Stimulated activated CD4-positive, alpha-beta T cell treated with anti-CD3 and anti-CD28 coated beads, TNF-alpha, amount 100 ng/mL, for 1 hour (primary cell): ENCODE measurements at places on chromosomes 3 and 15.

GRCh38 chr3:72290859-72291638 is 506.1 kb upstream of the PROK2 start:
- DNase-seq: no peak

GRCh38 chr15:99139276-99139675 is 34.4 kb downstream of the SYNM start:
- DNase-seq: no peak

DNA sequence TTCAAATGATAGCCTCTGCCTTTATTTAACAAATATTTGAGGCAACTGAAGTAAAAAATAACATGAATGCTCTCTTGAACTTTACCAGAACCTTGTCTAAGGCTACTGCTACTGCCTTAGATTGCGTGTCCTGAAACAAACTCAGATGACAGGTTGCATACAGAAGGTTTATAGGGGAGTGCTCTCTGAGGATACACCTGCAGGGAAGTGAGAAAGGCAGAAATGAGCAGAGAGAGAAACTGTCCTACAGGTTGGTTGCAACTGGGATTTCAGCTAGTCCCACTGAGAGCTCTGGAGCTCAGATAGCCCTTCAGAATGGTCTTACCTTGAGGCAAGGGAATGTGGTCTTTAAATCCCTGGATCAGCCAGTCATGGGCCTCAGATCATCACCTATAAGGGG is 165.5 kb downstream of the IL5RA start:
- no peak for DNase-seq

DNA sequence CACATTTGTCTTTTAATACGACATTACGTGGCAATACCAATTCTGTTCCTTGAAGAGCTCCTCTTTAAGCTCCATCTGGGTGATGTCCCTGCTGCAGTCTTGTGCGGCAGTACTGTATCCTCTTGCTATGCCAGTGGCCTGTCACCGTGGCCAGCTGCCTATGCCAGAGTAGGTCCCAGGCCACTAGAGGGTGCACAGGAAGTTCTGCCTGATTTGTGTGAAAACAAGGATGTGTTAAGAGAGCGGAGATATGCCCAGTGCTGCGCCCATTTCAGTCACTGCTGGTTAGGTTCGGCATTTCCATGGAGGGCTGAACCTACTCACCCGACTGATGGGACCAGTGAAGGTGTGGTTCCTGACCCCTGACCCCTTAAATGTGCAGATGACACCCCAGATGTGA is 25.2 kb downstream of the NIPA1 start:
- DNase-seq: no peak

GRCh38 chr3:54087581-54088410 is 34.6 kb upstream of the CACNA2D3 start:
- DNase-seq: no peak

DNA sequence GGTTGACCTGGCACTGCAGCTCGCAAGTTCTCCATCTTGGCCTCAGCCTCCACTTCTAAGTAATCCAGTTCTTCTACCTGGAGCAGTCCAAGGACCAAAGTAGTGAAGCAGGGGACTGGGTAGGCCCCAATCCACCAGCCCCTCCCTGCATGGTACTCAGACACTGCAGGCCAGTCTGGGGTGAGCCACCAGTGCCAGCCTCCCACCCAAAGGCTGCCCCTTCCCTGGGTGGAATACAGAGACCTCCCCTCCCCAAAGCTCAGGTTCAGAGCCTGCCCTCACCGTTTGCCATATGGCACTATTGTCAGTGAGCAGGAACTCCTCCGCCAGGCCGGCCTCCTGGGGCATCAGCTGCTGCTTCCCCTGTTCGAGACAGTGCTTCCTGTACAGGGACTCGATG is 10.8 kb downstream of the POLG start:
- no peak for DNase-seq

DNA sequence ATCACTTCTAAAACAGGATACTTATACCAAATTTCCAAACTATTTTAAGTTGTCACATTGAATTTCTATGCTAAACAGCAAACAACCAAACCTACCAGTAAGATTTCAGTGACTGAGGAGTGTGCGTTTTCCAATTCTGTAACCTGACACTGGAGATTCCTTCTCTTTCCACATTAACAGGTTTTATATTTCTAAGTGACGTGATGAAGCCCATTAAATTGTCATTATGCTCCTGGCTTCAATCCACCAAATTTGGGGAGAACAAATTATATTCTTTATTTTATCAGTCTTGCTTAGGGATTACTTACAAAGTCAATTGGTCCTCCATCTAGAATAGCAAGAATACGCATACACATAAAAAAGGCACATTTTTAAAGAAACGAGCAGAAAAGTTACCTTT is 764.8 kb upstream of the NR2F2 start:
- no peak for DNase-seq

DNA sequence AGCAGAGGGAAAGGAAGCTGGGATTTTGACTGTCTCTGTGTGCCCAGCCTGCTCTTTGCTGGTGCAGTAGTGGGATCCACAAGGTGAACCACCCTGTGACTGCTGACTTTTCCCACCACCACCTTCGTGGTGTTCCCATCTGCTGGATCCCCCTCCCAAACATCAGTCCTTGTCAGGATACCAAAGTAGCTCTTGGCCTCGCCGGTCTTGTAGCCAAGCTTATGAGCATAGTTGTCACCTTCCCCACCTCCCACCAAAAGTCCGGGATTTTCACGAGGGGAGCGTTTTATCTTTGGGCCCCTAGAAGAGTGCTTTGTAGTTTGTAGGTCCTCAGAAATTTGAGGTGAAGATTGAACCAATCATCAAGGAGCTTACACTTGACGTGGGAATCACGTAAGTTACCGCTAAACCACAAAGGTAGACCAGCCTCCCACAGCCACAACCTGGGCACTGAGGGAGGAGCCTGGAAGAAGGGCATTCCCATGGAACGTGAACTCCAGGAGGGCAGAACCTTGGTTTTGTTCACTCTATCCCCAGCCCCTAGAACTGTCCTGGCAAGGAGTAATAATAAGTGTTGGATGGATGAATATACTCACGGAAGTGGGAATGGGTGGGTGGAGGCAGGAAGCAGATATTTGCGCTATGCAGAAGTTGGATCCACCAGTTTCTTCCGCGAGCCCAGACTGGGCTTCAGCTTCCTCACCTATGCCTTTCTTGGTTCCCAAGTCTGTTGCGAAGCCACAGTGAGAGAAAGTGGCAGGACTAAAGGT is 814 bp upstream of the TEX264 start:
- no peak for DNase-seq

DNA sequence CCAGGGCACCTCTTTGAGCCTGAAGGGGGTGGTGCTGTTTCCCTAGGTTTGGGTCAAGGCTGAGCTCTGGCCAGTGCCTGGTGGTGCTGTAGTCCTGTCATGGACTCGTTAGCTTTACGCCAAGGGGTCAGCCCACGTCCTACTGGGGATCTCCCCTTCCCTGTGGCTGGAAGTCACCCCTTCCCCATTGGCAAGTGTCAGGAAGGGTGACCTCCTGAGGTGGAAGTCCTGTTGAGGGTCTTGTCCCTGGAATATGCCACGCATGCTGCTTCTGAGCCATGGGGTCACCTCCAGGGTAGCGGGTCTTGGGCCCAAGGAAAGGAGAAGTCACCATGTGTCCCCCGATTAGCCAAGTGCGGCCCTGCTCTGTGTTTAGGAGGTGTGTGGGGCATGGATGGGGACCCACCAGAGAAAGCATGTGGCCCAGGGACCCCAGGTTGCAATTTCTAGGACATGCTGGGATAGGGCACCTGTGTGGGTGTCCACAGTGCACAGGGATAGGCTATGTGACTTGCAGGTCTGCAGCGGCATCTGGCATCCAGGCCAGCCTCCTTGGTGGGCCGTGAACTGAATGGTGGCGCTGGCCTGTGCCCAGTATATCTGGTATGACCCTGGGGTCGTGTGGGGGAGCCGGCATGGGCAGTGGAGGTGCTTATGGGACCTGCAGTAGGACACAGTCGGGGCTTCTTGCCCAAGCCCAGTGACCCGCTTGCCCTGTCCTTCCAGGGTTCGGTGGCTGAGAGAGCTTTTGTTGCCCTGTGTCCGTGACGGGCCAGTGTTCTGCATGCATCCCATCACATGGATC is 226.7 kb downstream of the SNRPN start:
- no peak for DNase-seq

GRCh38 chr15:67103869-67104268 is 38.5 kb downstream of the SMAD3 start:
- no peak for DNase-seq

DNA sequence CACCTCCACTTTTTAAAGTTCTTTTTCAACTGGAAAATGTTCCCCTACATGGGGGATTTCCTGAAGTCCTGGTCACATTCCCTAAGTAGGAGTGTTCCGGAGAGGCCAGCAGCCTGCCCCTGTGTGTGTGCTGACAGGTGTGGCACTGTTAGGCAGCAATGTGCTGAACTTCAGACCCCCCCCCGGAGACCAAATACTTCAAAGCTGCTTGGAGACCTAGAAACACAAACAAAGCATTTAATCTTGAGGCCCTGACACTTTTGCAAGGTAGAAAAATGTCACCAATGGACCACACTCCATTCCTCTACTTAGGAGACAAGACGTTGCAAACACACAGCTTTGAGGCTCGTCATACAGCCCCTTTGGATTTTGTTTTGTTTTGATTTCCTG is 259.6 kb upstream of the CTNNB1 start:
- DNase-seq: no peak

DNA sequence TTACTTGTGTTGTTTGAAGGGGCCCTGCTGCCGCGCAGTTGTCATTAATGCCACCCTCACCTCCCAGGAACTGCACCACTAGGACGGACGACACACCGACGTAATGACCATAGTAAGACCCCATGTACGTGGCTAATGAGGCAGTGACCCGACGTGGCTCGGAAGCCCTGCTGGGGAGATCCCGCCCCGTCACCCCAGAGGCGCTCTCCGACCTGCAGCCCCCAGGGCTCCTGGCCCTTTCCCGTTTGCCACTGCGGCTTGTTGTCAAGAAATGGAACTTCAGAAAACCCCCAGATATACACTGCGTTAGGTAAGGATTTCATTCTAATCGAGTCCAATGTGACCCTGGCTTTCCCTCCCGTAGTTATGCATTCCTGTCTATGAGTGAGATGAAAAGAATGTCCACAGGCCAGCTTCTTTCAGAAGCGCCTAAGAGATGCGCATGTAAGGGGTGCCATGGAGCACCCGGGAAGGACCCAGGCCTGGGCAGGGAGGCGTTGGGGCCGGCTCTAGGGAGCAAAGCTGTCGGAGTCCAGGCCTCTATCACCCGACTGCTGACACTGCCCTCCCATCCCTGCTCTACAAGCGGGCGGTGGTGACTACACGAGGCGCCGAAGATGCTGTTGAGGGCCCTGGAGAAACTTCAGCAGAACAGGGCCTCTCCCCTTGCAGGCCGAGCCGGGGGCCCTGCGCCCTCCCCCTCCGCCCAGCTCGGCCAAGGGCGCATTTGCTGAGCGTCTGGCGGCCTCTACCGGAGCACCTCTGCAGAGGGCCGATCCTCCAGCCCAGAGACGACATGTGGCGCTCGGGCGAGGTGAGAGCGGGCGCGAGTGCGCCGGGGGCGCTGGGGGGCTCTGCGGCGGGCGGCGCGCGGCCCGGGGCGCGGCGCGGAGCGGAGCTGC is at the start of gene GABRA5:
GABRA5 (plus strand) TSS at position 765 of the 902 bp plus-strand sequence. CDS start 2,187 bp downstream, outside the sequence.
- DNase-seq: no peak

DNA sequence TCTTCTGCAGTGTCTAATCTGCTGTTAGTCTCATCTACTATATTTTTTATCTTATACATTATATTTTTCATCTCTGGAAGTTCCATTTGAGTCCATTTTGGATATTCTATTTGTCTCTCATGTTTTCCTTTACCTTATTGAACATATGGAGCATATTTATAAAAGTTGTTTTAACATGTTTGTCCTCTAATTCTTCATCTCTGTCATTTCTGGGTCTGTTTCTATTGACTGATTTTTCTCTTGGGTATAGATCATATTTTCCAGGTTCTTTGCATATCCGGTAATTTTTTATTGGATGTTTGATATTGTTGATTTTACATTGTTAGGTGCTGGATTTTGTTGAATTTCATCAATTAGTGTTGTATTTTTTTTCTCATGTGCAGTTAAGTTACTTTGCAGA is 37.5 kb upstream of the KLHL24 start:
- no peak for DNase-seq

DNA sequence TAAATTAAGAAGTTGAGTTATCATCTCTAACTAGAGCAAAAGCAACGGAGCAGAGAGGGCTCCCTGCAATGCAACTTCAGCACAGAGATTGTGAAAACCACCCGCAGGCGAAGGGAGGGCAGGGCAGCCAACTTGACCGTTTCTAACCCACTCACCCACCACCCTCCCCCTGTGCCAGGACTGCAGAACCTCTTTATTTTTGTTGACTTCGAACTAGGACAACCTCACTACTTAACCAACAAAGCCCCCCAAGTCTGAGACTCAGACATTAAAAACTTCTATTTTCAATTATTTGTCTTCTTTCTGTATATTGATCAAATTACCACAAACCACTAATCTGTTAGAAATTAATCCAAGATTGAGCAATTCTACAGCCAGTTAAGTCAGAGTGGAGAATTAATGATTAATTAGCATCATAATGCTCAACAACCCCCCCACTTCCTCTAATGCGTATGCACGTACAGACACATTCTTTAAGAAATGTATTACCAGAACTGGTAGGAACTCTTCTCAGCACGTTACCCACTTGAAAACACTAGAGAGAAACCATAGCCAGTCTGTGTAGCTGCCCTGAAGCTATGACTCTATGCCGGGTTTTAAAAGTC is 2.0 kb downstream of the MGLL start:
- no peak for DNase-seq
